Motor neuron (in vitro differentiated cells): ENCODE measurements at places on chromosomes 4 and X. TPM values are rescaled to one million over a fixed set of nuclear protein-coding genes. Genes with fewer than 3 reads are reported as not detected.

The PPBP gene
- not detected in 2 replicates for total RNA-seq

The PARM1 gene
- total RNA-seq = 1.1 and 1.4 TPM in 2 replicates

The ZBTB33 gene
- 15.2 and 17.3 TPM in 2 replicates for total RNA-seq

The KIT gene
- 0.63 and 2.1 TPM in 2 replicates for total RNA-seq

The PAGE2 gene
- not detected in 2 replicates for total RNA-seq
